T-helper 9 cell (primary cell): ENCODE measurements at places on chromosomes 1 and 21.

DNA sequence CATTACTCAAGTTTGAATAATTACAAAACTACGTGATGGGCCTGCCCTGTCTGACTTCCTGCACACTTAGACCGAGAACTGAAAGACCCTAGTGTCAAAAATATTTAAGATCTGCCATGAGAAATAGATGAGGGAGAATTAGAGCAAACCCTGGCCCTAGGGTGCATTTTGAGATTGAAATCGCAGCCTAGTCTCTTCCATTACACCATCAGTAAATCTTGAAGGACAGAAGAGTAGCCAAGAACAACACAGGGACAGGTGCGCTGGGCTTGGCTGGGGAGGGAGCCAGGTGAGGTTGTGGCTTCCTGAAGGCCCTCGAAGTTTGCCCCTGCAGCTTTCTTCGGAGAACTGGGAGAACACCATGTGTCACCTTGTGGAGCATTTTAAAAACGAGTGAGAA, 36.7 kb upstream of the KIF26B start:
- no peak for DNase-seq

DNA sequence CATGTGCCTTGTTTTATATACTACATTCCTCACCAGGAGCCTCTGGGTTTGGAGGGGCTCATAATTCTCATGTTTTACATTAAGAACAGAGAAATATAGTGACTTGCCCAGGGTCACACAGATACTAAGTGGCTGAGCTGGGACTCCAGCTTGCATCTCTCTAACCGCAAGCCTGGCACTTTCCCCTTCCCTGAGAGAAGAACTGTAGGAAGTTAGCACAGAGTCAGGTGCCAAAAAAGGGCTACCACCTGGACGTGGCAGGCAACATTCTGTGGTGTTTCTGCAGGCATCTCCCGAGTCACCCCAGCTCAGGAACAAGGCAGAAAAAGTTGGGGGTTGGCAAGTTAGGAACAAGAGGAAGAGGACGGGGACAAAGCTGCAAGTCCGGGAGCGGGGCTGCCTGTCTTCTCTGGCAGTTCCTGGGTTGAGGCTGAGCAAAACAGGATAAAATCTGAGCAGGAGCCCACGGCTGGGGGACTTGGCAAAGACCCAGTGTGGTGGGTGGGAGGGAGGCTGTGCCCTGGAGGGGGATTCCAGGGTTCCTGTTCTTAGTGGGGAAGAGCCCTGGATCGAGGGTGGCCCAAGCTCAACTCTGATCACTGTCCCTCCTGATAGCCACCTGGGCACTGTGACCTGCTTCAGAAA, 9.8 kb downstream of the PLA2G5 start:
- DNase-seq: no peak

- no peak for DNase-seq
Measured at GRCh38 chr1:117760485-117760884, 154.6 kb downstream of the TENT5C start.

DNA sequence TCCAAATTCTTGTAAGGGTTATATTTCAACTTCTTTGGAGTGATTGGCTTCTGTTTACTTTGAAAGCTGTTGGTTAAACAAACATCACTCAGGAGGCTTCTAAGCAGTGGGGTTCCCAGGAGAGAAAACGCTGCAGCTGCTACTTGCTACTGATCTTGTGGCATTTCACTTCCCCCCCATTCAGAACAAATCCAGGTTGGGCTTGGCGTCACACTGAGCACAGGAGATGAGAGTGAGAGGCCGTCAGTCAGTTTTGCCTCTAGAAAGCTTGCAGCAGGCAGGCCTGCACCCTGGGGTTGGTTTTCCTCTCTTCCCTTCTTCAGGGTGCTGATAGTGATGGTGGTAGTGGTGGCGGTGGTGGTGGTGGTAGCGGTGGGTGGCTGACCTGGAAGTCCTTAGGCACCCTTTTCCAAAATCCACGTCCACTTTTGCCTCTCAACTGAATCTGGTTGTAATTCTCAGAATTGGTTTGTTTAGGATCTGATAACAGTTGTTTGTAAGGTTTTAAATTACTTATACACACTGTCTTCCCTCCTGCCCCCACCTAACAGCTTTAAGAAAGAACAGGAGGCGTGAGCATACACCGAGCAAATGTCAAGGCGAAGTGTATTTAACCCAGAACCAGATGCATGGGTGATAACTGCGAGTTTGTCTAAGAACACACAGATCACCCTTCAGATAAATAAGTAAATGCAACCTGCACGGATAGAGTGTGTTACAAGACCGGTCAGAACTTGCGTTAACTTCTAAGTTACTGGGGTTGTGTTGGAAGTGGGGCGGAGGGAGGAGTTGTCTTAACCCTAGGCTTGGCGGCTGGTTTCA, 3.2 kb upstream of the PROX1 start:
- DNase-seq: no peak

DNA sequence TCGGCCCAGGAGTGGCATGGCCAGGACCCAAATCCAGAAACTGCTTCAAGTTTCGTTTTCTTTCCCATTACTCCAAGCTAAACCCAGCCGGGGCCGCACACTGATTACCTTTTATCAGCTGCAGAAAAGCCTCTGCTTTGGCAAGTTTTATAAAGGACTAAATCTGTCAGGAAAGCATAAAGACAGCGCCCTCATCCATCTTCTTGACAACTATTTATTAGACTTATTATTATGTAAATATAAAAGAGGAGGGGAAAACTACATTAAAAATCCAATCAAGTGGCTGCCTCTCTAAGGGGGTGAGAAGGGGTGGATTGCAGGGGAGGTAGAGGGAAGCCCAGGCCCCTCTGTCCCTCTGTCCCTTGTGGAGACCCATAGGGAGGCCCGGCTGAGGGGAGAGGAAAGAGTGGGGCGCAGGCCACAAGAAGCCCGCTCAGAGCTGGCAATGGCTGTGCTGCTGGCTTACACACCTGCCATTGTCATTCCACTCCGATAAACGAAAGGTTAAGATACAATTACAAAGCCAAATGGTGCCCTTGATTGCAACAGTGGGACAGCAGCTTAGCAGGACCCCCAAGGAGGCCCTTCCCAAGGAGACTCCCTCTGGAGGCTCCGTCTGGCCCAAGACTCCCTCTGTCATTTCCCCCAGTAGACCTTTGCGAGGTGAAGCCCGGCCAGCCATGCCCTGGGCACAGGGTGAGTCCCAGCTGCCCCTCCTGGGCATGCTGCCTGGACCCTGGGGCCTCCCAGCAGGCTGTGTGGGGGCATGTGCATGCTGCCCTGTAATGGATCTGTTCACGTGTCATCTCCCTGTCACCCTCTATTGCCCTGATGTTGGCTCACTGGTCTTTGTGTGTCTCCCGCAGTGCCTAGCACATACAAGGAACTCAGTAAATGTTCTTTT, 45.4 kb downstream of the KCND3 start:
- no peak for DNase-seq

GRCh38 chr1:11581445-11581991, 72.7 kb downstream of the FBXO2 start:
- no peak for DNase-seq
